ENCODE measurements at places on chromosomes 2 and 18.

DNA sequence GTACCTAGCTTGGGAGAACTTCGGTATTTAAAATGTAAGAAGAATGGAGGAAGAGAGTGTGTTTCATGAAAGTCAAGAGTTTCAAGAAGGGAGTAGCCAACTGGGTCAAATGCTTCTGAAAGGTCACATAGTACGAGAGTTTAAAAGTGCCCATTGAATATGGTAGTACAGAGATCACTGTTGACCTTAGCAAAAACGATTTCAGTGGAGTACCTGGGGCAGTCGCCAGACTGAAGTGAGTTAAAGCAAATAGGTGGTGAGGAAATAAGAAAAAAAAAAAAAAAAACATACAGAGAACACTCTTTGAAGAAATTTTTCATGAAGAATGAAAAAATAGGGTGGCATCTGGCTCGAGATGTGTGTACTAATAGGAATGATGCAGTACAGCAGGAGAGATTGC, 11.5 kb downstream of the LIPT1 start:
- no peak for DNase-seq

- no peak for DNase-seq
Measured at GRCh38 chr2:10559101-10559500, 111.0 kb upstream of the ODC1 start.

GRCh38 chr2:25312958-25313710, 28.6 kb downstream of the DNMT3A start:
- DNase-seq = no peak

- DNase-seq = no peak
Measured at GRCh38 chr18:29041976-29042375, 865.0 kb upstream of the CDH2 start.

- no peak for DNase-seq
Measured at GRCh38 chr2:159133797-159134196, 152.7 kb downstream of the WDSUB1 start.

DNA sequence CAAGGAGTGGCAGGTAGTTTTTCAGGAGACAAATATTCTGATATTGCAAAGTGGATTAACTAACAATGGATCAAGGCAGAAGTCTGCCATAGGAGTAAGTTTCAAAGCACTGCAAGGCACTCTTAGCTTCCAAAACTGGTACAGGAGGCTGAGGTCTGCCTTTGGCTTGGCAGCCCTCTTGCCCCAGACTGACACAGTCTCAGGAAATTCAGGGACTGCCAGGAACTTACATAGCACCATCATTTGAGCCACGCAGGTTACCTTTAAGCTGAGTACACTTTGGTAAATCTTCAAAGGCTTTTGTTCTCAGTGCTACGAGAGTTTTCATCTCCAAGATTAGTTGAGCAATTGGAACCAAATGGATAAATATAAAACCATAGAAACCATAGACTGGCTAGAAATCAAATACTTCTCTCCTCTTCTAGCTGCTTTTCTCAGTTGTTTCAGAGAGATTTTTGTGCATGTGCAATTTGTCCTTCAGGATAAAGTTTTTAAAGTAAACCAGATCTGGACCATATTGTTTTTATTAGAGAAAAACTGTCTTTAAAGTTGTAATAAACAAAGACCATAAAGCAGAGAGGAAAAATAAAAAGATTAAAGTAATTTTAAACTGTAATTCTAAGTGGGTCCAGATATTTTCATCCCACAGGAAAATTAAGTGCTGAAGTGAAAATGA, 18.8 kb downstream of the ANKRD29 start:
- DNase-seq = no peak

DNA sequence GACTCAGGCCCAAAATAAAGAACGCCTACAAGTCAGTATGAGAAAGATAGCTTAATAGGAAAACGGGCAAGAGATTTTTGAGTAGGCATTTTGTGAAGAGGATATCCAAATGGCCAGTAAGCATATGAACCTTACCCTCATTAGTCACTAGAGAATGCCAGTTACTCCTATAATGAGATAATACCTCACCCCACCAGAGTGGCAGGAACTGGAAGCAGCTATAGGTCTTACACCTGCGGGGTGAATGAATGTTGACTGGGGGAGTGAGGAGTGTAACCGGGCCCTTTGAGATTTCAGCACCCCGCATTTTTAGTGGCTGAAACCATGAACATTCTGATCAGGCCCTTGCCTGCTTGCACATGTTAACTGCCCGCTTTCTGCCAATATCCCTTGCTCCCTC, 7.5 kb upstream of the PTPN2 start:
- no peak for DNase-seq

- no peak for DNase-seq
Measured at GRCh38 chr2:210195101-210195852, 24.1 kb upstream of the KANSL1L start.

GRCh38 chr2:95345081-95345562, 48.0 kb downstream of the KCNIP3 start:
- no peak for DNase-seq

DNA sequence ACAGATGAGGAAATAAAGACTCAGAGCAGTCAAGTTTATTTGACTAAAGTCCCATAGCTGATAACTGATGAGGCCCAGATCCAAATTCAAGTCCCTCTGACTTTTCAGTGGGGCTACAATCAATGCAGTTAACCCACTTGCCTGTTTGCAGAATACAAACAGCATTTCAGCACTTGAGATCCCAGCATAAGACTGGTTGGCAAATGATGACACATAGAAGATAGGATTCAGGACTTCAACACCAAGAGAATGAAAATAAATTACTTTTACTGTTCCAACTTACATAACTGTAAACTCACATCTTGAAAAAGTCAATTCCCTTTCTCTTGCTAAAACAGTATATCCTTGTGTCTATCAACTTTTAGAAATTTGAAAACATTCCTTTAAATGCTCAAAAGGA, 61.2 kb downstream of the CCDC93 start:
- no peak for DNase-seq

DNA sequence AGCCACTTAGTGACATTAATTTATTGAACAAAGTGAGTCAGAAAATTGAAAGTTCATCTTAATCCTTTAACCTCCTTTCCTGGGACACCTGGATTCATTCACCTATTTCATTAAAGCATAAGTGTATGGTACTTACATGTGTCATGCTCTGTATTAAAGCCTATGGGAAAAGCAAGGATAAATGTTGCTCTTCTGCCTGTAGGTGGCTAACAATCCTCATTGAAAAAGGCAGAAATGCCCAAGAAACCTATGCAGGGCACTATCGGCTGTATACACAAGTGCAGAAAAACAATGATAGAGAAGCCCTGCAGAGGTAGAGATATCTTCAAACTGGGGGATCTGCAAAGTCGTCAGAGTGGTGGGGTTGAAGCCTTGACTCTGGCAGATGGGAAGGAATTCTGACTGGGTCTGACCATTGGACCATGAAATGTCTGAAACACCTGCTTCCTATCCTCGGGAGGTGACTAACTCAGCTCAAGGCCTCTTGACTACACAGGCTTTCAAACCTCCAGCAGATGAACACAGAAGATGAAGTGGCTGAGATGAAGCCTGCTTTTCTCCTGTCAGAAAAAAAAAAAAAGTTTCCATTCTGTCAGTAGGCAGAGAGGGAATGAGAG, 83.1 kb downstream of the DCC start:
- no peak for DNase-seq

GRCh38 chr2:168992591-168993349, 38.4 kb downstream of the ABCB11 start:
- DNase-seq = no peak

DNA sequence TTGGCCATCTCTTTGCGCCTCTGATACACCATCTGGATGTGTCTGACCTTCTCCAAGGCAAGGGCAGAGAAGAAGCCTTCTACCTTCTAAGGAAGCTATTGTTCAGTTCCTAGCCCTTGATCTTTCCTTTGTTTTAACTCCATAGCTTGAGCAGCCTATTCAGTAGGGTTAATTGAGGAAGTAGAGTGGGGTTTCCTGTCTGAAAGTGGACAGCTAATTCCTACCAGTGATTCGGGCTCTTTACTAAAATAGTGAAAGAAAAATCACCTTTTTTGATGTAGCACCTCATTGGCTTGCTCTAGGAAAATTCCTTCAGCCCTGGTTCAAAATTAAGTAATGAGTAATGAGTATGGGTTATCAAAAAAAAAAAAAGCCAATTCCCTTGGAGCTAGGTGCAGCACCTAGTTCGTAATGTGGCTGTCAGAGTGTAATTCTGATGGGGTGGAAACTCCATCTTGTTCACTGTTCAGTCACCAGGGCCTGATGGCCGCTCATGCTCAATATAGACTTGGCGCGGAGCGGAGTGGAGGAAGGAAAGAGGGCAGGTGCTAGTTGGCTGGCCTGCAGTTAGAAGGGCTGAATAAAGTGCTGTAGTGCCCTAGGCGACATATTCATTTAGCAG, 2.9 kb upstream of the MGAT5 start:
- DNase-seq = no peak

- peak; percentile 69 for DNase-seq
Measured at GRCh38 chr2:68726608-68727367, 7.8 kb upstream of the ARHGAP25 start.

DNA sequence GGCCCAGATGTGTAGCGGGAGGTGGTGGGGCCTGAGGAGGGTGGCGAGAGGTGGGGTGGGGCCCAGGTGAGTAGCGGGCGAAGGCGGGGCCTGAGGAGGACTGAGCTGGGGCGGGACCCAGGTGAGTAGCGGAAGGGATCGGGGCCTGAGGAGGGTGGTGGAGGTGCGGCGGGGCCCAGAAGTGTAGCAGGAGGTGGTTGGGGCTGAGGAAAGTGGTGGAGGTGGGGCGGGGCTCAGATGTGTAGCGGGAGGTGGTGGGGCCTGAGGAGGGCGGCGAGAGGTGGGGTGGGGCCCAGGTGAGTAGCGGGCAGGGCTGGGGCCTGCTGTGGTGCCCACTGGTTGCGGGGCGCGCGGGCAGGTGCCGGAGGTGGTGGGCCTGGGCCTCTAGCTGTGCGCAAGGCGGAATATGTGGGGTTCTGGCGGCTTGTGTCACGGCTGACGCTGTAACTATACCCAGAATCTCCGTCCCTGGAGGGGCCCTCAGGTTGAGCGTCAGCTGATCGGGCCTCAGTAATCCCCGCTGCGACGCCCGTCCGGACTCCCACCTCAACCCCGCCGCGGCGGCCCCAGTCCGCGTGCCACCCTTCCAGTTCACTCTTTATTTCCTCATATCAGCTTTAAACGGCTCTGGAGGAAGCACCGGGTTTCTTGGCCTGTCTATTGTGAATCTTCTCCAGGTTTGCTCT, 866 bp upstream of the SF3B6 start:
- no peak for DNase-seq

DNA sequence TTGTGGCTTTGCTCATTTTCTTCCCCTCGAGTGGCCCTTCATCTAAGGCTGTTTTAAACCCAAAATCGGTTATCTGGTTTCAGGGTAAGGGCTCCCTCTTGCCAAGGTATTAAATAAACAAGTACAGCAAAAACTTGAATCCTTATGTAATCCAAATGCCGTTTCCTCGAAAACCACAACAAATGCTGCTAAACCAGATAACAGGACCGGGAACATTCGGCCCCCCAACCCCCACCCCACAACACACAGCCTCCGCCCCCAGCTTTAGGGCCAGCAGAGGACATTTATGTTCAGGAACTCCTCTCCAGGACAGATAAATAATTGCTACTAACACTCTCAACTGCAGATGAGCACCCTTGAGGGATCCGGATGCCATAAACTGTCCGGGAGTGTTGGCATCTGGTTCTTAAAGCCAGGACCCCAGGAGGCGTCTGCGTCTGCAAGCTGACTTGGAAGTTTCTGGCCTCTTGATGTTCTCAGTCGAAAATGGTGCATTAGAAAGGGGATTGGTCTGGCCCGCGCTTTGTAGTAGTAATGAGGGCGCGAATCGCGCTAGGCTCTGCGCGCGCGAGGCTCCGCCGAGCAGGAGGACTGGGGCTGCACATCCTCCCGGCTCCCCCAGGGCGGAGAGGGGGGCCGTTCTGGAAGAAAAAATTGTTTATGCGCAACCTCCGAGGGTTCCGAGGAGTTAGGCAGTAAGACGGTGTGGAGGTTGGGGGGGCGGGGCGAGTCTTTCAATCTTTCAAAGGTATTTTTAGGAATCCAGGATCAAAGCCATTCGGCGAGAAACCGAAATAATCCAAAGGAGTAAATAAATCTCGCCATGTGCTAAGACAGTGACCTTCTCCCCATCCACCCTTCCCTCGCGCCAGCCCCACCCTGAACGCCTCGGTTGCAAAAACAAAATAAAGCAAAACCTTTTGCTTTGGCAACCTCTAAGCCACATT, 3.9 kb upstream of the ID2 start:
- peak; percentile 20 for DNase-seq

DNA sequence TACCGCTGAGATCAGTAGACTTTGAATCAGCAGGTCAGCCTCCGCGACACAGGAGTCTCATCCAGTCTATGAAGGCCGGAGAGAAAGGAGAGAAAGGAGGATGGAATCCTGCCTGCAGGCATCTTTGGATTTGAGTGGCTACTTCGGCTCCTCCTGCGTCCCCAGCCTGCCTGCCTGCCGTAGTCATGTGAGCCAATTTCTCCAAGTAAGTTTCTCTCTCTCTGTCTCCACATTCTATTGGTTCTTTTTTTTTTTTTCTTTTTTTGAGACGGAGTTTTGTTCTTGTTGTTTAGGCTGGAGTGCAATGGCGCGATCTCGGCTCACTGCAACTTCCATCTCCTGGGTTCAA, 16.7 kb downstream of the PDCD1 start:
- no peak for DNase-seq

- no peak for DNase-seq
Measured at GRCh38 chr2:37976411-37976810, 51.3 kb downstream of the RMDN2 start.

DNA sequence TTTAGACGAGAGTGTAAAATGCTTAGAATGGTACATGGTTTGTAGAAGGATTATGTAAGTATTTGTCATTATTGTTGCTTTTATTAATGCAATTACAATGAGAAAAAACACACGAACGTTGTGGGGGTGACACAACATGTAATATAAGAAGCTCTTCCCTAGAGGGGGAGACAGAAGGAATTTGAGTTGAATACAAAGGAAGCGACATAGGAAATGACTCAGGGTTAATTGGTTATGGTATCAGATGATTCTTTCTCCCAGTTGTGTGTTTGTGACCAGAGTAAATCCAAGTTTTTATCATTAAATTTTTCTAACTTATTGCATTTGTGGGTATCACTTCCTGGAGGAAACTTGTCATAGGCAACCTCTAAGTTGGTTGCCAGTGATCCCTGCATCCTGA, 625.6 kb upstream of the CDH2 start:
- no peak for DNase-seq

DNA sequence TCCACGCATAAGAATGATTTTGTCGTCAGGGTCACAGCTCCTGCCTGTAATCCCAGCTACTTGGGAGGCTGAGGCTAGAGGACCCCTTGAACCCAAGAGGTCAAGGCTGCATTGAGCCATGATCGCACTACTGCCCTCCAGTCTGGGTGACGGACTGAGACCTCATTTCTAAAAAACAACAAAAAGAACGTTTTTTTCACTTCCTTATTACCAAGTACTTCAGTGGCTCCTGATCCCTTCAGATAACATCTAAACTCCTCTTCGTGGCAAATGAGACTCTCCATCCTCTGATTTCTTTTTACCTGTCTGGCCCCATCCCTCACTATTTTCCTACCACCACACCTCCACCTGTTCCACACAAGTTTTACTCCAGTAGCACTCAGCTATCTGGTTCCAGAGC, 105.4 kb upstream of the TLK1 start:
- DNase-seq = no peak

All from activated CD4-positive, alpha-beta T cell treated with anti-CD3 and anti-CD28 coated beads, Interleukin-2, amount 50 U/mL, for 1 hour (primary cell).